ENCODE measurements at places on chromosomes 2 and 18.

DNA sequence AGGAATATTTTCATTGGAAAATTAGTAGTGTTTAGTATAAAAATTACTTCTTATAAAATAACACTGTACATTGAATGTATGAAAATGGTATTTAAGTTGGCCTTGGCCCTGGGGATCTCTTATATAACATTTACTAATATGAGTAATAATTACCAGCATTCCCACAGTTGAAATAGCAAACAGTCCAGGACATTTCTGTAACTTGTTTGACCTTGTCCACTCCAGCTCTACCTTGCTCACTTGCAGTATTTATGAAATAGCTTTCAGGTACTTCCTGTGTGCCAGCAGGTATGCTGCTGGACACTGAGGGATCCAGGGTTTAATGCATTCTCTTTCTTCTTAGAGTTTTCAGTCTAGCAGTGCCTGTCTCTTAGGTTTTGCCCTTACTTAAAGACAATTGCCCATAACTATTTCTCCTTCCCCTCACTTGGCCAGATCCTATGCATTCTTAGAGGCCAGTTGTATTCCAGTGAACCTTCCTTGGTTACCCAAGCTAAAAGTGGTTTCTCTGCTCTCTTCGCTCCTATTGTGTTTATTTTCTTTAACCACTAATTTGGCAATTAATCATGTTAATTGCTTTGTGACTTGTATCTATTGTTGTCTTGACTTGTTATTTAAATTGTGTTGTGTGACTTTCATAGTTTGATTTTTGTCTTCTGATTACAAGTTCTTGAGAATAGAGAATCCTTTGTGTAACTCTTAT lies 25.9 kb downstream of the BABAM2 start:
- DNase-seq = no peak

GRCh38 chr18:5180254-5180653 lies 16.8 kb downstream of the AKAIN1 start:
- no peak for DNase-seq

DNA sequence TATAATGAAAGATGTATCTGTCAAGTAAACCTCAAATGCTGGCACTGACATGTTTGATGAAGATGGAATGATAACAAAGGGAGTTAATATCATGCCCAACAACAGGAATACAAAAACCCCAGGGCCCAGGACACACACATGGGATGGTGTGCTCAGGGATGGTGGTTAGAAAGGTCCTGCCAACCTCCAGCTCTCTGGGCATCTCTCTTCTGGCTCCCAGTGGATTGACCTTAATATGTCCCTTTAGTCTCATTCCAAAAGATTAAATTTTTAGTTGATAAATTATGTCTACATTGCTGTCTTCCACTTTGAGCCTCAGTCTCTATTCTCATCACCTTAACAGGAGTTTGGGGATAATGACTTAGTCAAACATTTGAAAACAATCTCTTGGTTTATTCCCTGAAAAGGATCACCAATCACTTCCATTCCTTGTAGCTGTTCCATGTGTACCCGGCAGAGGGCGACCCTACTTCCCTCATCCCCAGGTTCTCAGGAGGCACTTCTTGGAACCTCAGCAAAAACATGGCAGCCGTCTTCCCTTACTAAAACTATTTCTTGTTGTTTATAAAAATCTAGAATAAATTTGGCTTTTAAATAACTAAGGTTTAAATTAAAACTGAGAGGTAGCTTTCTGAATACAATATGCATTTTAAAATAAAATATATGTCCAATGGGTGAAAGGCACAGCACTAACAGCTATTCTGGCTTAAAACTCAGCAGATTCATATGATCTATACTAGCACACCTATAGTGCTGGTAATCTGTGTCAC lies 29.6 kb downstream of the MCEE start:
- peak; percentile 68 for DNase-seq

- no peak for DNase-seq
Observed at GRCh38 chr2:16773080-16773713, 107.6 kb upstream of the CYRIA start.

GRCh38 chr2:158125756-158126498 lies 24.3 kb downstream of the UPP2 start:
- no peak for DNase-seq

DNA sequence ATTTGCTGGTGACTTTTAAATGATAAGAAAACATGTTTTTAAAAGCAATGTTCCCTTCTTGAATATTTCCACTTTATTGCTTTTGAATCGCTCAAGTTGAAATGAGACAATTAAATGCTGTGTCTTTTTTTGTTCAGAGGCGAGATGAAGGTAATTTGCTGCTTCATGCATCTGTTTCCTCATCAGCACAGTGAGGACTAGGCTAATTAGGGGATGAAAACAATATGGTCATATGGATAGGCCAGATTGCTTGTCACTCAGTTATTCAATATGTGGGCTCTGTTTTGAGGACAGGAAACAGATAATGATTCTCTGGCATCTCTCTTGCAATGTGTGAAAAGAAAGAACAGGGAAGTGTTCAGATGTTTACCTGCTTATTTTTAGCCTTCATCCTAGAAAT lies 61.0 kb downstream of the ERBB4 start:
- DNase-seq = no peak

- DNase-seq = no peak
Observed at GRCh38 chr2:28716265-28716865, 35.3 kb upstream of the PPP1CB start.

GRCh38 chr2:149449017-149449416 lies 118.6 kb downstream of the LYPD6 start:
- no peak for DNase-seq

All from activated CD8-positive, alpha-beta memory T cell treated with anti-CD3 and anti-CD28 coated beads for 24 hours (primary cell).